Lower leg skin (tissue), 4 donors: ENCODE measurements at places on chromosomes 16 and 17.

GRCh38 chr17:1177016-1177700 lies 2.6 kb downstream of the ABR start:
- no peak for DNase-seq

GRCh38 chr17:80501741-80502577 lies 25.6 kb upstream of the NPTX1 start:
- DNase-seq: no peak

- DNase-seq: no peak
Observed at GRCh38 chr16:81516478-81517149, 72.0 kb downstream of the CMIP start.

GRCh38 chr17:80813318-80813717 lies 178.3 kb upstream of the CHMP6 start:
- DNase-seq: no peak

GRCh38 chr17:81067391-81067811 lies 32.5 kb downstream of the BAIAP2 start:
- no peak for DNase-seq

GRCh38 chr16:59905606-59906005 lies 1171.5 kb upstream of the GOT2 start:
- no peak for DNase-seq

GRCh38 chr16:74438492-74438979 lies 17.3 kb upstream of the CLEC18B start:
- no peak for DNase-seq

DNA sequence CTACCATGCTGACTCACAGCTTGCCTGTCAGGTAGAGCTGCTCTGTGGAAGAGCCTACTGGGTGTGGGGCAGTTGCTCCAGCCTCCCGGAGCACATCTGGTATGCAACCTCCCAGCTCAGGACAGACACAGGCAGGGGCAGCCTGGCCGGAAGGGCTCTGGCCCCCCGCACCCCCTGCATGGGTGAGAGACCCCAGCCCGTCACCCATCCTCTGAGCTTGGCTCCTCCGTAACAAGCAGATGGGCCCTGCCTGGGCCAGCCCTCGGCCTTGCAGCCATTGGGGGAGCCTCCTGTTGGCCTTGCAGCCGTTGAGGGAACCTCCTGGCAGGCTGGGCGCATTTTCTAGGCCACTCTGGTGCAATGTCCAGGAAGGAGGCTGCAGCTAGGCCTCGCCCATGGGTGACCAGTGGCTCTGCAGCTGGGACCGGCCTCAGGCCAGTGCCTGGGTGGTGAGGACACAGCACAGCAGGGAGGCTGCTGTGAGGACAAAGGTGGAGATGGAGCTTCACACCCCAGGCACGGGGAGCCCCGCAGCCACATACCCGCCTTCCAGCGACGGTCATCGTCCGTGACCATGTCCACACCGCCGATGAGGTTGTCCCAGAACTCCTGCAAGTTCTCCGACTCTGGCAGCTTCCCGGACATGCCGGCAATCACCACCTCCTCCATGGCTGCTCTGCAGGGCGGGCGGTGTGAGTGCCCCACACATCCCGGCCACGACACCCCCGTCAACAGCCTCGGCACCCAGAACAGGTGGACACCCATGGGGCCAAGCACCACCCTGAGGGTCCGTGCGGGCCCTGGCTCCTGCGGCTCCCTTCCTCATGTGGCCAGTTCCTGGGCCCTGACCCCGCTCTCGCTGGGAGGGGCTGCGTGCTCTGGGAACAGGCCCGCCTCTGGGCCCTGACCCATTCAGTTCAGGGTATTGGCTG lies 2.0 kb downstream of the FASN start:
- no peak for DNase-seq

GRCh38 chr16:49024016-49024415 lies 257.6 kb downstream of the CBLN1 start:
- no peak for DNase-seq

DNA sequence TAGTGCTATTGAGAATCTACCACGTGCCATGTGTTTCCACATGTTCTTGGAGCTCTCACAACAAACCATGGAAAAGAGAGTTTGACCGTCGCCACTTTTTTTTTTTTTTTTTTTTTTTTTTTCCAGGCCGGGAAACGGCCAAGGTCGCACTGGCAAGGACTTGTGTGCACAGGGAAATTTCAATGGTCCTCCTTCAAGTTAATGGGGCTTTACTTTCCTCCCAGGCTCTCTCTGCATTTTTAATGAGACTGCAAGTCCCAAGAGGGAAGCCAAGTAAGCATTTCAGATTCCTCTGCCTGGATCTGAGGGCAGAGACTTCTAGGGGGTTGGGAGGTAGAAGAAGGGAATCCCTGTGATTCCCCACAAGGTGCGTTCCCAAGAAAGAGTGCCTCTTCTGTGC lies 94.7 kb upstream of the MPHOSPH6 start:
- DNase-seq: no peak

DNA sequence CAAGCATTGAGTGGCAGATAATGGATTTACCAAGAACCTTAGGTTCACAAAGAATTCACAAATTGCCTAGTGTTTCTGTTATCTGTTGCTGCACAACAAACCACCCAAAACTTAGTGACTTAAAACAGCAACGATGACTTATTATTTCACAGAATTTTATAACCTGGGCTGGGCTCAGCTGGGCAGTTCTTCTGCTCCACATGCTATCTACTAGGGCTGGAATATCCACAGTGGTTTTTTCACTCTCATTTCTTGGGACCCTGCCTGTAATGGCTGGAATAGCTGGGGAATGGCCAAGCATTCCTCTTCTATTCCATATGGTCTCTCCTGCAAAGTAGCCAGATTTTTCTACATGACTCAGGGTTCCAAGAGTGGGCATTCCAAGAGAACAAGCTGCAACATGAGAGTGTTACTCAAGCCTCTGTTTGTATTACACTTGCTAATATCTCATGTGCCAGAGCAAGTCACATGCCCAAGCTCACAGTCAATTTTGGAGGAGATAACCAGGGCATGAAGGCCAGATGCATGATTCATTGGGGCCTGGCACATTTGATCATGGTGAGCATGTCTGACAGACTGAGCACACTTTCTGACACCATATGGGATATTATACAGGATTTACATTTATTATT lies 4.9 kb upstream of the PSMD7 start:
- no peak for DNase-seq
